Colonic mucosa (tissue), 4 donors: ENCODE measurements at places on chromosomes 2 and 18.

DNA sequence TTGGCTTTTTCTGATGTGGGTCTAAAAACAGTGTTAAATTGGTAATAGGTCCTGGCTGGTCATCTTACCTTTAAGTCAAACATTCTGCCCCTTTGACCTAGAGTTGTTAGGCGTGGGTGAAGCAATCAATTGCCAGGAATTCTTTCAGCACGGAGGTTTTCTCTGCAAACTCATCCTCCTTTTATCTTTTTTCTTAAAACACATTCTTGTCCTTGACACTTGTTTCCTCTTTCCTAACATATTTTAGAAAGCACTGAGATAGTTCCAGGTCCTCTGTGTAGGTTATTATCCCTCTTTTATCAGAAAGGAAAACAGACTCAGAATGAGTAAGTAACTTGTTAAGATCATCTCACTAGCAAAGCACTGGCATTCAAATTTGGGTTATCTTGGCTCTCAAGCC, 18.6 kb upstream of the AP1S3 start:
- DNase-seq = no peak

DNA sequence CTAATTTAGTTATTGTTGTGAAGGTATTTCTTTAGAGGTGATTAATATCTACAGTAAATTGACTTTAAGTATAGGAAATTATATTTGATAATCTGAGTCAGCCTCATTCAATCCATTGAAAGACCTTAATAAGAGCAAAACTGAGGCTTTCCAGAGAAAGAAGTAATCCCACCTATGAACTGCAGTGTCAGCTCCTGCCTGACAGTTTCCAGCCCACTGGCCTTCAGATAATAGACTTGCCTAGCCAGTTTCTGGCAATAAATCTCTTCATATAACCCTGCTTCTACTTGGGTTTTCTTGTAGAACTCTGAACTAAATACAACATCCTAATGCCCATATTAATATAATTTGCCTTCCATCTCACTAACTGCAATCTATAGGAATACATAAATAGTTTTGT, 437.9 kb upstream of the UBE2E3 start:
- DNase-seq = no peak

DNA sequence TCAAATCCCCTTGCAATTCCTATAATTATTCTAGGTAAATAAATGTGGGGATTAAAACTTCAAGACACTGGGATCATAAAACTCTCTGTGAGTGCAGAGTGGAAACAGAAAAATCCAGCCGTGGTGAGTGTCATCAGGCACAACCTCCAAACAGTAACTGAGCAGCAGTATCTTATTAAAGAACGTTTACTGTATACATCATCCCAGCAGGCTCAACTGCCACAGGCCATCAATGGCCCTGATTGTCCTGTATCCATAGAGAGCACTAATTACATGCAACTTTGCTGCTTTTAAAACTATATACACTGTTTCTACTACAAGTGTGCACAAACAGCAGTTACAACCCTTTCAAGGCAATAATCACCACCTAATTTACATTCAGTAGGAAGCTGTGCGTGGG, 23.9 kb downstream of the GAREM1 start:
- no peak for DNase-seq

DNA sequence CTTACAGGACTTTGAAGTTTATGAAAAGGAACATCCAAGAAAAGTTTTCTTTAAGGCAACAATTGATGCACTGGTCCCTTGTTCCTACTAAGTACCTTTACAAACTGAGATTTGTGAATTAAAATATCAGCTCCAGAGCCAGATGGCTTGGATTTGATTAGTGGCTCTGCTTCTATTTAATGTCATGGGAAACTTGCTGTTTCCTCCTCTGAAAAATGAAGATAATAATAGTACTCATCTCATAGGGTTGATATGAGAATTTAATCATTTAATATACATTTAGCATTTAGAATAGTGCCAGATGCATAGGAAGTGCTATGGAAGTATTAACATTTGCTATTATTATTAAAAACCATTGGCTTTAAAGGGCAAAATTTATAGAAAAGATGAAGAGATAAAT, 2.6 kb upstream of the GAREM1 start:
- no peak for DNase-seq

DNA sequence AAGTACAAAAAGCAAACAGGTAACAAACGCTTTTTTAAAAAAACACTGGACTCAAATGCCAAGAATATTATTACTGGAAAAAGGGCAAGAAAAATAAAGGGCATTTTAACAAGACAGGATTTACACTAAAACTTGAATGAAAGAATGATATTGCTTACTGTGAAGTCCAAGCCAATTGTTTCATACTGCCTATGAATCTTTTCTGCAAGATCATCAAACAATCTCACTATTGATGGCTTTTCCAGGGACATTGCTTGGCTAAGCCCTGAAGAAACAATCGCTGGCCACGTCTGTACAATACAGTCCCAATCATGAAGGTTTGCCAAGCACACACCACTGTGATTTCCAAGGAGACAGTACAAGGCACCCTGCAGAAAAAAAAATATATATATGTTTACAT, 41.4 kb upstream of the GPR75 start:
- DNase-seq = no peak

GRCh38 chr2:237048595-237048994, 37.1 kb upstream of the COPS8 start:
- no peak for DNase-seq
